RWPE1 (cell line): ENCODE measurements at places on chromosomes 4 and X.
A peak's percentile ranks its signal among the peaks of the same experiment; 100 is the strongest.

- DNase-seq, result no peak
Observed at GRCh38 chr4:127045861-127046260, 586.9 kb upstream of the INTU start.

DNA sequence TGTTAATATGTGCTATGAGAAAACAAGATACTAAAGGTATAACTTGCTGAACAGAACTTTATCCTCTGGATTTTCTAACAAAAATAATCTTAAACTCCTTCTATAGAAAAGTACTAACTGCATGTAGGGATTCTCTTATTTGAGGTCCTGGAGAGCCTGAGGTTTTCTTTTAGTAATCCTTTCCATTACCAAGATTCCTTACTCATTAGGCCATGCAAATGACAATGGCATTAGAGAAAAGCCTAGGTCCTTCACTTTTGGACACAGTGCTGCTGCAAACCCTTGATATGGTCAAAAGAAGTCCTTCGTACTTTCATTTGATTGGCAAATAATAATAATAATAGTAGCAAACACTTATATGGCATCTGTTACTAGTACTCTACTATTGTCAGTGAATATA, 3.2 kb downstream of the MMRN1 start:
- DNase-seq, result no peak

DNA sequence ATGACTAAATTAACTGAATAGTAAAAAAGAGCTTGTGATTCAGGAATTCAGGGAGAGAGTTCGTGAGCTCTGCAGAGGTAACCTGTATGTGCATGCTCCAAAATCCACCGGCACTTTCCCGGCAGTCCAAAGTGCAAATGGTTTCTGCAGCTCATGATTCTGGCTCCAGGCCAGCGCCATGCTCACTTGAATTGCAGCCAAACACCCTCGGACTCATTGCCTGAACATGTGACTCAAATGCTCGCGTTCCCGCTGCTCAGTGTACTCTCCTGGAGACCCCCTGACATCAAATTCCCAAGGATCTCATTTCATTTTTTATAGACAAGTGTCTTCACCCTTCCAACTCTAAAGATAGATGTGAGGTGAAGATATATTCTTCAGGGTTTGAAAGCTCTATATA, 44.1 kb upstream of the SH3RF1 start:
- peak; percentile 70 for DNase-seq

- no peak for DNase-seq
Observed at GRCh38 chr4:41670530-41670929, 78.0 kb downstream of the PHOX2B start.

DNA sequence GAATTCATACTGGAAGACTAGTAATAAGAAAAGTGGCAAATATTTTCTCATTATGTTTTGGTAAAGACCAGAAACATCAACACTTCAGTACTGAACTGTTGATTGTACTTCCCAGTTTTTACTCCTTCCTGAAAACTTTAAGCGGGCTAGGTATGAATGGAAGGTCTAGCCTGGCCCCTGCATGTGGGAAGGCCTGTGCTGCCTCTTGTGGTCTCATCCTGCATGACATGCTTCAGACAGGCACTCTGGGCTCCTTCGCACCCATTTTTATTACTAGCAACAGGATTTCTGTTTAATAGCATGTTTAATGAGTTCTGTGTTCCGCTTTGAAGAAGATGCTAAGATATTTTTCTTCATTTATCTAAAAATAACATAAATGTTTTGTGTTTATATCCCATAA, 279.1 kb downstream of the ANK2 start:
- DNase-seq, result no peak

DNA sequence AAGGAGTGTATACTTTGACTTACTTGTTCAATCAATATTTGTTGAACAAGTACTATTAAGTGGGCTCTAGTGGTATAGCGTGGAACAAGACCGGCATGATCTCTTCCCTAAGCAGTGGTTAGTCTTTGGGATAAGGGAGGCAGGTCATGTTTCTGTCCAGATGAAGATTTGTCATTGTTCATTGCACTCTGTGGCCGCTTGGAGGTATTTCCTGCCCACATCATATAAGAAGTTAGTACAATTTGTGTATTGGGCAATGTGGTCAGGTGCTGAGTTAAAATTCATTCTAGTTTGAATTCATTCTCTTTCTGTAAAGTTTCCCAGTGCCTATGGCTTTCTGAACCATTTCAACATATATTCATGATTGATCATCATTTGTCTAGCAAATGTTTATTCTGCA, 101.1 kb upstream of the SHISA3 start:
- no peak for DNase-seq

GRCh38 chr4:161647757-161648156, 516.0 kb downstream of the FSTL5 start:
- no peak for DNase-seq

DNA sequence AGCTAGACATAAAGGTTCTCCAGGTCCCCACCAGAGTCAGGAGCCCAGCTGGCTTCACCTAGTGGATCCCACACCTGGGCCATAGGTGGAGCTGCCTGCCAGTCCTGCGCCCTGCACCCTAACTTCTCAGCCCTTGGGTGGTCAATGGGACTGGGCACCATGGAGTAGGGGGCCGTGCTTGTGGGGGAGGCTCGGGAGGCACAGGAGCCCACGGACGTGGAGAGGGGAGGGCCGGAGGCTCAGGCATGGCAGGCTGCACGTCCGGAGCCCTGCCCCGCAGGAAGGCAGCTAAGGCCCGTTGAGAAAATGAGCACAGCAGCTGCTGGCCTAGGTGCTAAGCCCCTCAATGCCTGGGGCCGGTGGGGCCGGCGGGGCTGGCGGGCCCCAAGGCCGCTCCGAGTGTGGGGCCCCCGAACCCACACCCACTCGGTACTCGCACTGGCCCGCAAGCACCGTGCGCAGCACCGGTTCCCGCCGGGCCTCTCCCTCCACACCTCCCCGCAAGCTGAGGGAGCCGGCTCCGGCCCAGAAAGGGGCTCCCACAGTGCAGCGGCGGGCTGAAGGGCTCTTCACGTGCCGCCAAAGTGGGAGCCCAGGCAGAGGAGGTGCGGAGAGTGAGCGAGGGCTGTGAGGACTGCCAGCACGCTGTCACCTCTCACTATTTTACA, 291.1 kb downstream of the KLHL4 start:
- no peak for DNase-seq

DNA sequence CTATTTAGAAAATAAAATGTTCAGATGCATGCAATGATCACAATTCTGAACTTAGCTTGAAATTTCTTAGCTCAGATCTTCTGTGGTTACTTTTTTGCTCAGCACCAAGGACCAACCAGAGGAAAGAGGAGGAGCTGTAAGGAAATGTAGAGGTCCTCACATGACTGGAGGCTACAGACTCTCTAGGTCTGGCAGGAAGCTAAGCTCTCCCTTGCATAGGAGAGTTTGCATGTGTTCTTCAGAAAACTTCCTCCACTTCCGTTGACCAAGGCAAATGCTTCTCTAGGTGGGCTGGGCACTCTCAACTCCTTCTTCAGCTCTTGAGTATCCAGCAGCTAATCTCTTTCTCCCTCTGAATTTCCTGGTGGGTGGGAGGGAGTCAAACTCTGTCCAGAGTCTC, 119.6 kb downstream of the BTC start:
- no peak for DNase-seq

GRCh38 chrX:12843668-12844279, 23.1 kb upstream of the TLR7 start:
- DNase-seq, result no peak

- no peak for DNase-seq
Observed at GRCh38 chrX:13868591-13868990, 51.7 kb upstream of the GPM6B start.

DNA sequence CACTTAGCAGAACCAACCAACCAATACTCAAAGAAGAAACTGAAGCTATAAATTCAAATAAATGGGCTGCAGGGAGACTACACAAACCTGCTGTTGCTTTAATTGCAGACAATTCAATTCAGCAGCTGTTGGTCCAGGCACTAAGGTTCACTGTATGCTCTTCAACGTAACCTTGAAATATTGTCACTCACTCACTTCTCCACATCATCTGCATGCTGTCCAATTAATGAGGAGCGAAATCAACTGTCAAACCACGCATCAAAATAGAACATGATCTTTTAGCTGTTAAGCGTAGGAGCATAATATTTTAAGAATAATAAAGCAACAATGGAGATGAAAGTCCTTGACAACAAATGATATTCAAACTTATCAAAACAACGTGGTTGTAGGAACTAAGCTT, 17.0 kb downstream of the ENOX2 start:
- DNase-seq, result no peak

DNA sequence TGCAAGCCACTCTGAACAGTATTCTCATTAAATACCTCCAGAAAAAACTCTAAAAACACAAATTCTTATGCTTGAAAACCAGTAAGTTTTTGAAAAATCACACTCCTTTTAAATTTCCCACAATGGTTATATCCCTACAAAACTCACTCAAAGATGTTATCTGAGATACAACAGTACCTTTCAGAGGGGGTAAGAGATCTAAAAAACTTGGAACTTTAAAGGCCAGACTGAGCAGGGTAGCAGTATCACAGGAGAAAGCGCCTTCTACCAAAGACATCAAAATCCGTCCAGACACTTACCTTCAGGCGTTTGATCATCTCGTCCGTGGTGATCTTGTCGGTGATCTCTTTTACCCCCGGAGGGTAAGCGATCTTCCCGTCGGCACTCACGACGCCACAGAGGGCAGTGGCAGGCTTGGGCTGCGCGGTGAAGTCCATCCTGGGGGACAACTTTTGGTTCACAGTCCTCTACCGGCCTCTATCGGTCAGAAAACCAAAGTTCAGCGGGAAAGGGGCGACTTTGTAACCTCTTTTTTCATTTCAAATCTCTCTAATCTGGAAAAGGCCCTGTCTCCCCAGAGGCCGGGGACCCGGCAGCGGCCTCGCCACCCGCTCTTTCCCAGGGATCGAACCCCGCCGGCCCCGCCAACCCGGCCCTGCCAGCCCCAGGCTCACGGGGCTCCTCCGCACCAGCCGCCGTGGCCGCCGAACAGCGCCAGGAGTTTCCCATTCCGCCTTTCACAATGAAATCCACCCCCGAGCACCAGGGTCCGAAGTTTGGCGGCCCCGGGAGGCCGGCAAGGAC, 1.4 kb downstream of the PDS5A start:
- DNase-seq, result peak; percentile 71

GRCh38 chrX:75547783-75548182, 24.9 kb upstream of the ZDHHC15 start:
- no peak for DNase-seq

GRCh38 chr4:98639523-98639922, 18.9 kb downstream of the TSPAN5 start:
- DNase-seq, result no peak

DNA sequence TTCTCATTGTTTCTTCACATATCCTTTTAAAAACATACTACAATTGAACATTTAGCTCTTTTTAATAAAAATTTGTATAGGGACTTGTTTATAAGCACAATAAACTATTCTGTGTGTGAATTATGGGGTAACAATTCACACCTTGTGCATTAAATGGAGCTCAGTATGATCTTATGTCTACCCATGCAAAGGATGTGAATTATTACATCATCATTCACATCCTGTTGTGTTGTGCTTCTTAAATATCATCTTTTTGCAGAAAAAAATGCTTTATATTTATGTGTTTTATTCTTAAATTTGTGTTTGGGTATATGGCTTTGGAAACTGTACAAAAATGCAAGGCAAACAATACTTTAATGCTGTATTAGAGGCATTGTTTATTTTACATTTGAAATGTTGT, 96.7 kb upstream of the PABPC4L start:
- no peak for DNase-seq

GRCh38 chrX:139811942-139812629, 104.1 kb upstream of the MCF2 start:
- DNase-seq, result no peak

DNA sequence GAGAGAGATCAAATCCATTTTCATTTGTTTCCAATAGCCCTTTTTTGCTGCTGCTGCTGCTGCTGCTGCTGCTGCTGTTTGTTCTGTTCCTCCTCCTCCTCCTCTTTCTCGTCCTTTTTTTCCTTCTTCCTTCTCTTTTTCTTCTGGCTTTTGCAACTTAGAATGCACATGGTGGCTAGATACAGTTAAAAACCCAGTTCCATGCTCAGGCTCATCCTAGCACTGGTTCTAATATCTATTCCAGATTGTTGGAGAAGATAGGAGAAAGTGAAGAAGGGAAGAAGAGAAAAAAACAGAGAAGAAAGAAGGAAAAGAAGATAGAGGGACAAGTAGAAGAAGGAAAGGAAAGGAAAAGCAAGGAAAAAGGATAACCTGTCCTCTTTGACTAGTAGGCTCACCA, 39.7 kb downstream of the VSIG4 start:
- no peak for DNase-seq

GRCh38 chrX:51876441-51876840, 17.0 kb upstream of the MAGED1 start:
- no peak for DNase-seq

GRCh38 chr4:182884040-182884439, 33.1 kb downstream of the DCTD start:
- DNase-seq, result no peak

GRCh38 chr4:147530723-147531122, 49.8 kb downstream of the EDNRA start:
- DNase-seq, result no peak

DNA sequence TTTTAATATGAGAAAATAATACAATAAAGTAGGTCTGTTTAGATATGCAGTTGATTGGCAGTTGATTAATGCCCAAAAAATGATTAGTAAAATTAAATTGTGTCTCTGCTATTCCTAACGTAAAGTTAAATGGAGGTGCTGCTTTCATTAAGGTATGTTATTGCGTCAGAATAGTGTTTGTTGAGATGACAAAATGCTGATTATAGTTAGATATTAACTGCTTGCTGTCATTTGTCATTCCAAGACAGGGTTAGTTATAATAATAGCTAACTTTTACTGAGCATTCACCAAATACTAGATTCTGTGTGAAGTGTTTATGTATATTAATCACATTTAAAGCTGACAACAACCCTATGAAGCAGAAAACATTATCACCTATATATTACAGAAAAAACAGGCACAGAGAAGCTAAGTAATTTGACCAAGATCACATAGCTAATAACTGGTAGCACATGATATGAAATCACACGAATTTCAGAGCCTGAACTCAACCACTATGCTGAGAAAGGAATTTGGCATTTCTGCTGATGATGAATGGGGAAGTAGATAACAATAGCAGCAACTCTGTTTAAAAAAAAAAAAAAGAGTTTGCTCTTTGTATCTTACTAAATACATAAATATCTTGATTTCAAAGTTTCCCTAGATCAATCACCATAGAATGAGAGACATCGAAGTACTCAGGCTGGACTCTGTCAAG, 59.7 kb upstream of the WDR44 start:
- no peak for DNase-seq

DNA sequence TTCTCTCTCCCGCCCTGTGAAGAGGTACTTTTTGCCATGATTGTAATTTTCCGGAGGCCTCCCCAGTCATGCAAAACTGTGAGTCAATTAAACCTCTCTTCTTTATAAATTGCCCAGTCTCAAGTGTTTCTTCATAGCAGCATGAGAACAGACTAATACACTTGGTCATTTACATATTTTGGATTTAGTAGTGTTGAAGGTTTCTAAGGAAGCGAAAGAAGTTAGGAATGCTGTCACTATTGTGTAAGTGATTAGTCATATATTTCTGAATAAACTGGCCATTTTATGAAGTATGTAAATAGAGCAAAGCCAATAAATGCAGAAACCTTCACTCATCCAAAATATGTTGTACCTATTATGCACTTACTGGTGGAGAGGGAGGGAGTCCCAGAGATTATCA, 34.4 kb upstream of the GK2 start:
- DNase-seq, result no peak
